ENCODE measurements at places on chromosomes 16 and 17. TPM values are rescaled to one million over a fixed set of nuclear protein-coding genes. Genes with fewer than 3 reads are reported as not detected.

EXOC3L1 gene
- total RNA-seq: 2.2 TPM

CACNG1 gene
- not detected for total RNA-seq

PABPN1L gene
- total RNA-seq: not detected

HS3ST3A1 gene
- 1.4 TPM for total RNA-seq

CCL15 gene
- not detected for total RNA-seq

CCL14 gene
- 54.1 TPM for total RNA-seq

- H3K36me3 ChIP-seq: no peaks in the 10 kb centered on the region
- H3K27ac ChIP-seq: peak overlapping the region; percentile 84
- DNase-seq: no peak
Measured at GRCh38 chr17:29930409-29931010, 482 bp upstream of the SSH2 start.

- no peak overlapping the region for H3K4me3 ChIP-seq
- no peaks in the 10 kb centered on the region for H3K4me1 ChIP-seq
- H3K27me3 ChIP-seq: no peaks in the 10 kb centered on the region
Measured at GRCh38 chr17:65774787-65775186, 213.3 kb upstream of the AXIN2 start.

- H3K4me3 ChIP-seq: no peak overlapping the region
- H3K27ac ChIP-seq: no peak overlapping the region
- peaks cover 20% of the 10 kb centered on the region for H3K4me1 ChIP-seq
Measured at GRCh38 chr17:36939052-36939801, 2.0 kb downstream of the LHX1 start.

GRCh38 chr17:62760945-62761267, 47.2 kb downstream of the MARCHF10 start:
- no peak for DNase-seq
- H3K4me1 ChIP-seq: no peaks in the 10 kb centered on the region
- no peak overlapping the region for H3K27ac ChIP-seq

DNA sequence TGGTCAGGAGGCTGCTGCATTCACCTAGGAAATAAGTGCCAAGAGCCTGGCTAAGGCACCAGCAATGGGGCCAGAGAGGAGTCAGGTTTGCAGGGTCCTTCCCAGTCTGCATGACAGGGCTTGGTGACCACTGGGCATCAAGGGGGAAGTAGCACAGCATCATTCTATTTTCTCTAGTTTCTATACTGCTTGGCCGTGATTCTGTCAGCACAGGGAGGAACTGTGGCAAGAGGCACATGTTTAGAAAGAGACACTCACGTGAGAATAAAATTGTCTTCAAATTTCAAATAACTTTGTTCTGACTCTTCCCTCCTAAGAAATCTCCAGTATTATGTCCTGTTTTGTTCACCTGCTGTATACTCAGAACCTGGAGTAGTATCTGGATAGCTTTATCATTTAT, 37.8 kb downstream of the ERN1 start:
- no peak for DNase-seq
- H3K27ac ChIP-seq: peak overlapping the region; percentile 62
- H3K4me1 ChIP-seq: peaks cover 5% of the 10 kb centered on the region
- H3K4me3 ChIP-seq: no peak overlapping the region
- no peaks in the 10 kb centered on the region for H3K36me3 ChIP-seq
- no peaks in the 10 kb centered on the region for H3K27me3 ChIP-seq

GRCh38 chr17:7356756-7357155, 1.8 kb downstream of the TMEM95 start:
- H3K27ac ChIP-seq: no peak overlapping the region
- no peaks in the 10 kb centered on the region for H3K36me3 ChIP-seq
- no peak for DNase-seq
- no peaks in the 10 kb centered on the region for H3K27me3 ChIP-seq

GRCh38 chr16:75535211-75535843, 581 bp downstream of the CHST5 start:
- H3K27ac ChIP-seq: no peak overlapping the region
- H3K27me3 ChIP-seq: no peaks in the 10 kb centered on the region
- no peaks in the 10 kb centered on the region for H3K36me3 ChIP-seq
- no peak overlapping the region for H3K4me3 ChIP-seq
- no peaks in the 10 kb centered on the region for H3K4me1 ChIP-seq
- no peak for DNase-seq

DNA sequence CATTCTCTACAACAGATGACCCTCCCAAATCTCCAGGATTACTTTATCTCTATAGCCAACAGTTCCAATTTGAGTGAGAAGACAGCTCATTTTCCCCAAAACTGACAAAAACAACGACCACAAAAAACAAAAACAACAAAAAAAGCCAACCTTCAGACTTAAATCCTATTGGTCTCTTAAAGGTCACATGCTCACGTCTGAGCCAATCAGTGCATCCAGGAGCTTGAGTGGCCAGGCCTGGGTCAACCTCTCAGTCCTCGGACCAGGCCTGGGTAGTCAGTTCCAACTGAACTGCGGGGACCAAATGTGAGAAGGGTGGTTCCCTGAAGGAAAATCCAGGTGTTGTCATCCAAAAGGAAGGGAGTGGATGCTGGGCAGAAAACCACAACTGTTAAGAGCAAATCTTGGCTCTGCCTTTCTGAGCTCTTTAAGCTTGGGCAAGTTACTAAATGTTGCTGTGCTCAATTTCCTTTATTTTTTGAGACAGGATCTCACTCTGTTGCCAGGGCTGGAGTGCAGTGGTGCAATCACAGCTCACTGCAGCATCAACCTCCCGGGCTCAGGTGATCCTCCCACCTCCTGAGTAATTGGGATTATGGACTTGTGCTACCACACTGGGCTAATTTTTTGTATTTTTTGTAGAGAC, 43.0 kb upstream of the MSI2 start:
- no peaks in the 10 kb centered on the region for H3K36me3 ChIP-seq
- H3K4me3 ChIP-seq: no peak overlapping the region
- H3K4me1 ChIP-seq: no peaks in the 10 kb centered on the region
- peak overlapping the region; percentile 56 for H3K27ac ChIP-seq
- no peaks in the 10 kb centered on the region for H3K27me3 ChIP-seq

DNA sequence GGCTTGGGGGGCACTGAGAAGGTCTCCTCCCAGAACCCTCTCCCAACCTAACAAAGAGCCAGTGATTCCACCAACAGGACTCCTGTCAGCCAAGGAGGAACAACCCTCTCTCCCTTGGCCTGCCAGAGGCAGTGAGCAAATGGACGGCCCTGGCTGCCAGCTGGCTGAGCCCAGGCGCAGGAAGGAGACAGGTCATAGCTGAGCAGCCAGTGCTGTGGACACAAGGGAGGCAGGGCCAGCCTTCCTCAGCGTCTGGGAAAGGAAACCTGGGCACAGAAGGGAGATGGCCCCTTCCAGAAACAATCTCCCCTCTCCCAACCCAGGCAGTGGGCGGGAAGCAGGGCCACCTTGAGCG, 2.1 kb downstream of the MPO start:
- H3K4me1 ChIP-seq: peaks cover 6% of the 10 kb centered on the region
- DNase-seq: no peak
- no peaks in the 10 kb centered on the region for H3K36me3 ChIP-seq
- H3K27ac ChIP-seq: no peak overlapping the region
- H3K27me3 ChIP-seq: no peaks in the 10 kb centered on the region

DNA sequence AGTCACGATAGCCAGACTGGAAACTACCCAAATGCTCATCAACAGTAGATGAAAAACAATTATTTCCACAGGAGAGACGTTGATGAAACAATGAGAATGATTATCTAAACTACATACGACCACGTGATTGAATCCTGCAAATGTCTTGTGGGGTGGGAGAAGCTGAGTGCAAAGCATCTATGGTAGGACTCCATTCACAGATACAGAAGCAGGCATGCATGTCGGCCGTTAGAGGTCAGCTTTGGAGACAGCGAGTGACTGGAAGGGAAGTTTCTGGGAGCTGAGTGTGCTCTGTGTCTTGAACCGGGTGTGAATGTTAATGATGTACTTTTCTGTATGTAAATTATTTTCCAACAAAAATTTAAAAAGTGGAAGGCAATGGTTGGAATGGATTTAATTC, 71.5 kb upstream of the DNAJA2 start:
- no peaks in the 10 kb centered on the region for H3K36me3 ChIP-seq
- no peak for DNase-seq
- no peak overlapping the region for H3K4me3 ChIP-seq
- no peaks in the 10 kb centered on the region for H3K4me1 ChIP-seq
- no peak overlapping the region for H3K27ac ChIP-seq
